ENCODE measurements at places on chromosomes 1 and 21.

GRCh38 chr1:186420311-186420710 is 40.6 kb downstream of the PDC start:
- no peaks in the 10 kb centered on the region for H3K4me1 ChIP-seq
- no peak for DNase-seq
- H3K27ac ChIP-seq, result no peak overlapping the region
- H3K27me3 ChIP-seq, result no peaks in the 10 kb centered on the region

DNA sequence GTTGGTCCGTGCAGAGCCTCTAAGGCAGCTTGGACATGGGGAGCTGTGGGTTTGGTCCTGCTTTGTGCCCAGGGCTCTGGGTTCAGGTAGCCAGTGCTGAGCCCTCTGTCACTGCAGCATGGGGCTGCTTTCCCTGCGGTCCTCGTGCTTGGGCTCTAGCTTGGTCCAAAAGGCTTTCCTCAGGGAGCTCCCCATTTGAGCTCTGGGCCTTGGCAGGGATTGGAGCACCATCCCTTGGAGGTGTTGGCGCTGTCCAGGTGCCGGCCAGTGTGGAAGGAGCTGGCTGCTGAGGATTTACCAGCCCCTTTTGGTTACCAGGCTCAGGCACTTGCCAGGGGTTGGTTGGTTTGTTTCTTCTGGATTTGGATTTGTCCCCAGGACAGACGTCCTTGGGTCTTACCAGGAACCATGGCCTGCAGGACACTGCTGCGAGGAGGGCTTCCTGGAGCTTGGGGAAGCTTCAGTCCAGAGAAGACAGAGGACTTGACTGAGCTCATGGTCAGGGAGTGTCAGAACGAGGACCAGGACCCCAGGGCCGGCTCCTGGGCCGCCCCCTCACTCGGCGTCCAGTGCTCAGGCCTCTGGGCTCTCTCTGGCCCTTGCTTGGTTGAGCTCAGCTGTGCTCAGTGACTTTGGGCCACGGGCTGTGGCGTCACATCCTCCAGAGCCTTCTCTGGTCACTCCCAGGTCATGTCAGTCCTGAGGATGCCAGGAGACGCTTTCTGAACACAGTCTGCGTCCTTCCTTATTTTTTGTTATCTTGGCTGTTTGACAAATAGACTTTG is 224.7 kb downstream of the CAMTA1 start:
- no peak for DNase-seq
- no peaks in the 10 kb centered on the region for H3K4me1 ChIP-seq
- H3K27ac ChIP-seq, result no peak overlapping the region
- no peak overlapping the region for H3K4me3 ChIP-seq
- no peaks in the 10 kb centered on the region for H3K36me3 ChIP-seq

GRCh38 chr1:228405979-228406228 is 731 bp downstream of the TRIM11 start:
- H3K27ac ChIP-seq, result no peak overlapping the region
- no peaks in the 10 kb centered on the region for H3K27me3 ChIP-seq
- peaks cover 10% of the 10 kb centered on the region for H3K4me1 ChIP-seq
- no peak for DNase-seq

DNA sequence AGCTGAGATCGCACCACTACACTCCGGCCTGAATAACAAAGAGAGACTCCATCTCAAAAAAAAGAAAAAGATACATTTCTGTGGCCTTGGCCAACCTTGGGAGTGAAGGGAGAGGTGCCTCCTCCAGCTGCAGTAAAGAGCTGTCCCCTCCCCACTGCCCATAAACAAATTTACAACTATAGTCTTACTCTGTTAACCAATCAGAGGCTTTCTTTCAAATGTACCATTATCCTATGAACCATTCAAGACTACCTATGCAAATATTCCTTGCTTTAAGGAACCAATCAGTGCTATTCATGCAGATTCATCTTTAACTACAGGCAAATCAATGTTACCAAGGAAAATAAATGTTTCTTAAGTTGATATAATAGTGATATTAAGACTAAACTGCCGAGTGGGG is 1.0 kb downstream of the CELA2B start:
- DNase-seq, result no peak
- H3K27ac ChIP-seq, result no peak overlapping the region
- no peaks in the 10 kb centered on the region for H3K4me1 ChIP-seq

DNA sequence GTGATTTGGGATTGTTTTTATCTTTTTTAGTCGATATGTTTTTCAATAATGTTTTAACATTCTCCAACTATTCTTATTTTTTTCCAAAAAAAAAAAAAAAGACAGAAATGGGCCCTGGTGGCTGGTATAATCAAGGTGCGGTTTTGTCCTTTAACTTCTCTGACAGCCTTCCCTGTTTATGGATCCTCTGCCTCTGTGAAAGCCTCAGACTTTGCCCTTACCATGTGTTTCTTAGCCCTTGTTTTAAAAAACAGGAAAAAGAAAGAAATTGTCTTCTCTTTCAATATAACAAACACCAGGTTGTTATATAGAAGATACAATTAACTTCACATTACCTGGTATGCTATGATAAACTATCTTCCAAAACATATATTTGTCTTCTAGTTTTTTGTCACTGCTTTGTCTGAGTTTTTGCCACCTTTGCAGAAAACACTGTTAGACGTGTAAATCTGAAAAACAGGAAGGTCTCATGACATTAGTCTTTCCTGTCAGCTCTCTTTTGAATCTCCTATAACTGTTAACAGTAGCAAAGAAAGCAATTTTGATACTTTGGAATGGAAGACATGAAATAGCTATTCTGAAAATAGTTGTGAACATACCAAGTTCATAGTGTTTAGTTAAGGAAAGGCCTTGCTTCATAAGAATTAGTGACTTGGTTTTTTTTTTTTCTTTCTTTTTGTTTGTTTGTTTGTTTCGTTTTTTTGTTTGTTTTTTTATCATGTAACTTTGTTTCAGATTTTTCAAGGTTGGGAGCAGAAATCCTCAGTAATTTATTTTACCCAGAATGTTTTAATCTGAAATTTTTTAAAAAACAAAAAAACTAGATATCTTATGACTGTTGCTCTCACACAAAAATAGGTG is 31.7 kb upstream of the CACYBP start:
- H3K27me3 ChIP-seq, result no peaks in the 10 kb centered on the region
- no peak for DNase-seq
- peaks cover 6% of the 10 kb centered on the region for H3K36me3 ChIP-seq
- H3K4me1 ChIP-seq, result no peaks in the 10 kb centered on the region
- no peak overlapping the region for H3K4me3 ChIP-seq
- H3K27ac ChIP-seq, result no peak overlapping the region

GRCh38 chr1:165281207-165281901 is 75.2 kb downstream of the LMX1A start:
- H3K27me3 ChIP-seq, result no peaks in the 10 kb centered on the region
- no peak overlapping the region for H3K27ac ChIP-seq
- peaks cover 2% of the 10 kb centered on the region for H3K4me1 ChIP-seq
- no peak for DNase-seq
- H3K36me3 ChIP-seq, result no peaks in the 10 kb centered on the region

- H3K4me3 ChIP-seq, result no peak overlapping the region
- no peaks in the 10 kb centered on the region for H3K27me3 ChIP-seq
- H3K4me1 ChIP-seq, result peaks cover 4% of the 10 kb centered on the region
- 0 out of 2 replicates have a peak, but pooled peaks cover 2% of the 10 kb centered on the region for H3K36me3 ChIP-seq
- no peak overlapping the region for H3K27ac ChIP-seq
Measured at GRCh38 chr1:38009088-38009840, 3.3 kb upstream of the UTP11 start.

DNA sequence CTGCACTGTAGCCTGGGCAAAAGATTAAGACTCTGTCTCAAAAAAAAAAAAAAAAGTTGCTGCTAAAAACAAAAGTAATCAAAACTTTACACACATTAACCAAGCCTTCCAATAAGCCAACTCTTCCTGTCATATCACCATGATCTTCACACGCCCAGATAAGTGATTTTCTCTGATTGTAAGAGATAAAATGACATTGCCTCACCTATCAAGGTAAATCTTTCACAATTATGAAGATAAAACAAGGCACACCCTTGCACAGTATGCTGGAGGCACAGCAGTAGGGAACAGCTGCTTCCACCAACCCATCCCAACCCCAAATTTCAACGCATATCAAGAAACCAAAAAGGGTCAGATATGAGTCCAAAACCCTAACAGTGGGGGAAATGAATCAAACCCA is 8.8 kb upstream of the TIAM1 start:
- no peaks in the 10 kb centered on the region for H3K4me1 ChIP-seq
- no peak overlapping the region for H3K4me3 ChIP-seq
- H3K36me3 ChIP-seq, result no peaks in the 10 kb centered on the region
- H3K27ac ChIP-seq, result no peak overlapping the region
- no peaks in the 10 kb centered on the region for H3K27me3 ChIP-seq
- DNase-seq, result no peak

DNA sequence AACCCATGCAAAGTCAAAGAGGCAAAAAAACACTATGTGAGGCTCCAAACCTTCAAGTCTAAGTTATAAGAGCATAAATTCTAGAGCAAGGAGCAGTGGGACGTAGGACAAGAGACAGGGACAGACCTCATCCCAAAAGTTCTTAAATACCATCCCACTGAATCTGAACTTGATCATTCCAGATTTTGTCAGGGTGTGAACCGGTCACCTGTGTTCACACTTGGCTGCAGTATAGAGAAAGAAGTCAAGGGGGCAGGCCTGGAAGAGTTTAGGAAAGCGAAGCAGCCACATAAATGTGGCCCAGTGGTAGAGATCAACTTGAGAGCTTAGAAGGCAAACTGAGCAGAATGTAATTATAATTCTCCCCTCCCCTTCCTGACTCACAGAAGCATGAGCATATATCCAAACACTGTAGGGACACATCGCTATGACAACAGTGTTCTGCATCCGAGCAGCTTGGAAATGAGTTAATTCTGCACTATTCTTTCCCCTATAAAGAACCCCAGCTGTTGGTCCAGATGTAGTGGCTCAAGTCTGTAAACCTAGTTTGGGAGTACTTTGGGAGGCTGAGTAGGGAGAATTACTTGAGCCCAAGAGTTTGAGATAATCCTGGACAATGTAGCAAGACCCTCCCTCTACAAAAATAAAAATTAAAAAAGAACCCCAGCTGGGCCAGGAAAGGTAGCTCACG is 2.7 kb downstream of the AKR7A2 start:
- peaks cover 7% of the 10 kb centered on the region for H3K4me1 ChIP-seq
- DNase-seq, result no peak
- no peak overlapping the region for H3K27ac ChIP-seq
- H3K27me3 ChIP-seq, result no peaks in the 10 kb centered on the region
- peaks cover 3% of the 10 kb centered on the region for H3K36me3 ChIP-seq
- H3K4me3 ChIP-seq, result no peak overlapping the region

DNA sequence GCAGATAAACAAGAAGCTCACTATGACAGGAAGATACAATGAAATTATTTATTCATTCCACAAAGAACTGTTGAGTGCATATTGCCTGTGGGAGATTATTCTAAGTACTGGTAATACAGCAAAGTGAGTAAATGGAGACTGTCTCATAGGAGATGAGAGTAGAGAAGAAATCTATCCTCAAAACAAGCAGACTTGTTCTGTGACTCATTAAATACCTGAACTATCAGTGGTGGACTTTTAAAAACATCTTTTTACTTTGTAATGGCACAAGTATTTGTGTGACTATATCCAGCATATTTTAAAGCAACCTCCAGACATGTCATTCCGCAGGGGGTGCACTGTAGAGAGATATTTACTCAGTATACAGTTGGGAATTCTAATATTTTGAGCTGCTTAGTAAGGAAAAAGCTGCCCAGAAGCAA is 259.2 kb downstream of the FMN2 start:
- H3K4me3 ChIP-seq, result no peak overlapping the region
- no peak for DNase-seq
- H3K27ac ChIP-seq, result no peak overlapping the region
- H3K27me3 ChIP-seq, result no peaks in the 10 kb centered on the region
- no peaks in the 10 kb centered on the region for H3K36me3 ChIP-seq

DNA sequence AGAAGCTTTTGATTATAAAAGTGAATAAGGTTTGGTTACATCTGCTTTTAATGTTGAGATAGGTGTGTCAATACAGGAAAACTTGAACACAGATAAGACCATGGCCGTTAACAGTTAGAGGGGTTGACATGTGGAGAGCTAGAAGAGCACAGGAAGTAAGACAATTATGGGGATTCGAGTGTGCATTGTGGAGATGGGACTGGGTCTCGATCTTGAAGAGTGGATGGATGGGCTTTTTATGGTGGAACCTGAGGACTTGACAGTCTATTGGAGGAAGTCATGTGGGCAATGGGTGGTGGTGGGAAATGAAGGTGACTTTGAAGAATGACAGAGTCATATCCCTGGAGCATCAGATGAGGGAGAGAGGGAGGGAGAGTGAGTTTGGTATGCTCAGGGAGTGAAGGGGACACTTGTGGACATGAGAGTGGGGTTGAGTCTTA is 12.1 kb downstream of the DYRK1A start:
- peaks cover 7% of the 10 kb centered on the region for H3K4me1 ChIP-seq
- no peak for DNase-seq
- no peak overlapping the region for H3K27ac ChIP-seq
- H3K4me3 ChIP-seq, result no peak overlapping the region
- no peaks in the 10 kb centered on the region for H3K27me3 ChIP-seq

DNA sequence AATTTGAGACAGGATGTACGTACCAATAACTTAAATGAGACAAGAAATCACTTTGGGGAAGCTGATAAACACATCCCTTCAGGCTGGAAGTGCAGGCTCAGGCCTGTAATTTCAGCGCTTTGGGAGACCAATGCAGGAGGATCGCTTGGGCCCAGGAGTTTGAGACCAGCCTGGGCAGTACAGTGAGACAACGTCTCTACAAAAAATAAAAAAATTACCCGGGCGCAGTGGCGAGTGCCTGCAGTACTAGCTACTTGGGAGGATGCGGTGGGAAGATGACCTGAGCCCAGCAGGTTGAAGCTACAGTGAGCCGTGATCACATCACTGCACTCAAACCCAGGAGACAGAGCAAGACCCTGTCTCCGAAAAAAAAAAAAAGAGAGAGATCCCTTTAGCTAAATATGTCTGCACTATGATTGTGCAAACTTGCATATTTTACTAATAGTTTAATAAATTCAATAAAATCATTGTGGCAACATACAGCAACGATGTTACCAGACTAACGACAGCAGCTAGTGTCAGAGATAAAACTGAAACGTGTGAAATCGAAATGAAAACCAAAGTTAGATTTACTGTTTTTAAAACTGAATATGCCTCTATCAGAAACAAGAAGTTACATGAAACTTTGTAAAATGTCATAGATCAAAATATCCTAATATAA is 54.7 kb downstream of the CD2 start:
- no peak for DNase-seq
- no peaks in the 10 kb centered on the region for H3K27me3 ChIP-seq
- no peak overlapping the region for H3K27ac ChIP-seq
- H3K4me3 ChIP-seq, result no peak overlapping the region
- H3K36me3 ChIP-seq, result no peaks in the 10 kb centered on the region
- H3K4me1 ChIP-seq, result 0 out of 2 replicates have a peak, but pooled peaks cover 1% of the 10 kb centered on the region

- H3K4me3 ChIP-seq, result no peak overlapping the region
- H3K27ac ChIP-seq, result no peak overlapping the region
- H3K36me3 ChIP-seq, result no peaks in the 10 kb centered on the region
Measured at GRCh38 chr1:80892539-80892938, 908.2 kb upstream of the ADGRL2 start.

Data from iPS DF 6.9 (cell line).